HCT116 (cell line): ENCODE measurements at places on chromosomes 16 and 17.

DNA sequence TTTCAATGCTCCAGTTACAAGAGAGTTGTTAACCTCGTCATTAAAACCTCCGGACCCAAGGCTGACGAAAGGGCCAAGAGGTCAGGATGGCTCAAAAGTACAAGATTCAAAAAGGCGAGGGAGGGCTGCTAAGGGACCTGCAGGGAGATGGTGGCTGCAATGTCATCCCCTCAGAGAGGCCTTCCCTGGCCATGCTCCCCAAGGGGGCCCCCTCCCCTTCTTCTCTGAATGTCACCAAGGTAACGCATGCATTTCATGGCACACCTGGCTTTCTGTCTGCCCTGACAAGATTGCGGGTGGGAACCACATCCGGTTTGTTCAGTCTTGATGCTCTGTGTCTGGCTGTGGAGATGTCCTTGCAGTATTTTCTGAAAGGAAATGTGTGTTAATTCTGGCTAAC lies 89.9 kb downstream of the C16orf78 start:
- no peak for DNase-seq

DNA sequence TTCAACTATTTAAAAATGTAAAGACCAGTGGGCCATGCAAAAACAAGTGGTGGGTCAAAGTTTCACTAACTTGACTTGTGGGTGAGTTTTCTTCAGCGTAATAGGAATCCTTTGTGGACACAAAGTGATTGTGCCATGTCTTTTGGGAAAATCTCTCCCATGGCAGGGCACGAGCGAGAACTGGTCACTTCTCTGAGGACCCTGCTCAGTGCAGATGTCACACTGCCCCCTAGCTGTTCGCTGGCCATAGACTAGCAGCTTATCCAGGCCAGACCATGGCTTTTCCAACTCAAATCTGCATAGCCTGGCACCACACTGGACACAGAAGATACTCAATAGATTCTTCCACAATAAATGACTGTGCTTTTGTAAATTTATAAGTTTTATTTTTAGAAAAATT lies 306.0 kb upstream of the CCL2 start:
- no peak for DNase-seq

DNA sequence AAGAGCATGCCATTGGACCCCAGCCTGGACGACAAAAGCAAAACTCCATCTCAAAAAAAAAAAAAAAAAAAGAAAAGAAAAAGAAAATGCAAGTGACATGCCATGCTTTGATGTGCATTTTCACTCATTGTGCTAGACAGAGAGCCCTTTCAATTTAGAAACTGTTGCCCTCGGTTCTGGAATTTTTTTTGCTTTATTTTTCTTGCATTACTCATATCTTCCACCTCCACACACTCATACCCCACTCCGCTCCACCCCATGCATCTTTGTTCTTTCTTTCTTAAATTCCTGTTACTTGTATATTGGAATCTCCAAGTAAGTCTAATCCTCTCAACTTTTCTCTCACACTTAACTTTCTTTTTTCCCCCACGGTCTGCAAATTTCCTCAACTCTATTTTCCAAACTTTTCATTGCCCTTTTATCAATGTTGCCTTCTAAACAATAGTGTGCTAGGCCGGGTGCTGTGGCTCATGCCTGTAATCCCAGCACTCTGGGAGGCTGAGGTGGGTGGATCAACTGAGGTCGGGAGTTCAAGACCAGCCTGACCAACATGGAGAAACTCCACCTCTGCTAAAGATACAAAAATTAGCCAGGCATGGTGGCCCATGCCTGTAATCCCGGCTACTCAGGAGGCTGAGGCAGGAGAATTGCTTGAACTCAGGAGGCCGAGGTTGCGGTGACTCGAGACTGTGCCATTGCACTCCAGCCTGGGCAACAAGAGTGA lies 16.8 kb upstream of the SUZ12 start:
- DNase-seq: no peak

- DNase-seq: no peak
Measured at GRCh38 chr17:64003526-64004121, 5.5 kb downstream of the PRR29 start.

- DNase-seq: no peak
Measured at GRCh38 chr17:56593086-56593645, 333 bp upstream of the NOG start.

GRCh38 chr17:59220328-59221158 lies at the start of gene GDPD1:
Gene GDPD1 (plus strand): TSS chr17:59220511. CDS start chr17:59220610, 99 bp downstream.
- peak; percentile 89 for DNase-seq

- DNase-seq: no peak
Measured at GRCh38 chr16:85127379-85127723, 15.1 kb upstream of the CIBAR2 start.

DNA sequence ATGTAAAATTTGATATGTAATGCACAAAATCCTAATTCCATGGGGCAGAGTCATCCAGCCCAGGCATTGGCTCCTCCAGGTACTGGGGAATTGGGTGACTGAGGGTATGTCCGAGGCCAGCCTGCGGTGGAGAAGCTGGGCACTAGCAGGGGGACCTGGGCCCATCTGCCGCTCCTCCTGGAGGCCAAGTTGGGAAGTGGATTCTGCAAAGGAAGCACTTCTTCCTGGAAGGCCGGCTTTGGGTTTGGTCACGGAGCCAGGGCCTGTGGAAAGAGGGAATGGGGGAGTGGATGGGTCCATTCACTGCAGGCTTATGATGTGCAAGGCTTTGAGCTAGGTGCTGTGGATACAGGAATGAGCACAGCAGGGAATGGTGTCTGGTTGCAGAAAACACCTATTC lies 85.8 kb downstream of the GNAO1 start:
- DNase-seq: no peak

GRCh38 chr16:9007177-9007794 lies 43.6 kb upstream of the USP7 start:
- DNase-seq: no peak

GRCh38 chr17:75270966-75271232 lies at the start of gene MIF4GD:
Gene MIF4GD (minus strand): TSS chr17:75271231. CDS start chr17:75270195, 1,036 bp downstream.
- DNase-seq: no peak

DNA sequence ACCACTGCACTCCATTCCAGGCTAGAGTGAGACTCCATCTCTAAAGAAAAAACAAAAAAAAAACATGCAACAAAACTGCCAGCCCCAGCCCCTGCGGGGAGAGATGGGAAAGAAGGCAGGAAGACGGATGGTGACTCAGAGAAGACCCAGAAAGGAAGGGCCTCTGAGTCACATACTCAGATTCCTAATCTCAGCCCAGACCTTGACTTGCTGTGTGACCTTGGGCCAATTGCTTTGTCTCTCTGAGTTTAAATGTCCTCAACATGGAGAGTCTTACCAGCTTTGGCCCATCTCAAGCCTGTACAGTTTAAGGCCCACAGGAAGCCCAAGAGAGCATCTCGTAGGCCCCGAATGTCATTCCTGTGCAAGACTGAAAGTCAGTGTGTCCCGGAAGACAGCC lies 86.5 kb upstream of the LHX1 start:
- peak; percentile 39 for DNase-seq

DNA sequence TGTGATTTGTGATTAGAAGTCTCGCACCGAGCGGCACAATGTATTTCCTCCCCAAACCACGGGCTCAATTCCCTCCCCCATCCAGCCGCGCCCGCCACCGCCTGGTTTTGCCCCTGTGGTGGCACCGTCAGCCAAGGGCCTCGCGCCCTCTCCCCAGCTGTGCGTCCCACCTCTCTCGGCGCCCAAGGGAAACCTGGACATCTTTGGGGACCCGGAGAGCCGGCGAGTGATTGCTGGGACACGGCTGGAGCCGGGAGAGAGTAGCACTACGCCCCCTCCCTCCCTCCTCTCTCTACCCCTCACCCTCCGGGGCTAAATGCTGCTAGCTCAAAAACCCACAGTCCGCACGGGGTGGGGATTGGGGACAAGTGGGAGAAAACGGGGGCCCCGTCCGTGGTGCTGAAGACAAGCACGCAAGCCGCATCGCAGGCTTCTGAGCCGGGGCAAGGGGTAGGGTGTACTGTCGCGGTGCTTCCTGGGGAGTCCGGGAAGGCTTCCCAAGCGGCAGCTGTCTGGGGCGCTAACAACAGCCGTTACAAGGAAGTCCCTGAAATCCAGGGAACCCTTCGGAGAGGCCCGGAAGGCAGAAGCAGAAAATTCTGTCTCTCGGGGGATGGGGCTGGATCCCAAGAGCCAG lies 1.4 kb downstream of the CBLN1 start:
- no peak for DNase-seq

DNA sequence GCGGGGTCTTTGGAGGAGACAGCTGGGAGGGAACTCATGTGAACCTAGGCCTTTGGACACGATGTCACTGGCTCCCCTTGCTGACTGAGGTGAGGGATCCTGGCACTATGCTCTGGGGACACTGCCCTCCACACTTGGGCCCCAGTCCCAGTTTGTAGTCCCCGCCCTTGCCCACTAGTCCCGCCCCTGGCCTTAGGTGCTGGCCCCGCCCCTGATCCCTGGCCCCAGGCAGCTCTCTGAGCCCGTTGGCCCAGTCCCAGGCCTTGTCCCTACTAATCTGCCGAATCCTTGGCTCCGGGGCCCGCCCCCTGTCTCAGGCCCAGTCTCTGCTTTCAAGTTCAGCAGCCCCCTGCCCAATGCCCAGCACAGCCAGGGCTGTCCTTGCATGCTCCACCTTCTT lies 61.0 kb downstream of the SMPD3 start:
- DNase-seq: no peak

- peak; percentile 31 for DNase-seq
Measured at GRCh38 chr17:66426397-66427033, 124.1 kb downstream of the PRKCA start.

DNA sequence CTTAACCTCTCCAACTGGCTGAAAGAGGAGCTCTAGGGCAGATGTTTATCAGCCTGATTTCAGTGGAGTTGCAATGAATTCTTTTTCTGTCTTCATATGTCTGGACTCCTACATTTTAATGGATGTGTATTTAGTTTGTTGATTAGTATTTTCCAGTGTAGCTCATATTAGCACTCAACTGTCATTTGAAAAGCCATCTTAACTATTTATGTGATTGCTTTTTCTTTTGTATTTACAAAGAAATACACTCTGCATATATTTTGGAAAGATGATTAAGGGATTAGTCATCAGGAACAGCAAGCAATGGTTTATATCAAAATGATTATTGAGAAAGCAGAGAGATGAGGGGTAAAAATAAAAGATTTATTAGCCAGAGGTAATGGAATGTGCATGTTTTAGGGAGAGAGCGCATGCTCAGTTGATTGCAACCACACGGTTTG lies 71.1 kb downstream of the WWOX start:
- no peak for DNase-seq

- no peak for DNase-seq
Measured at GRCh38 chr16:81462683-81463082, 18.1 kb downstream of the CMIP start.

DNA sequence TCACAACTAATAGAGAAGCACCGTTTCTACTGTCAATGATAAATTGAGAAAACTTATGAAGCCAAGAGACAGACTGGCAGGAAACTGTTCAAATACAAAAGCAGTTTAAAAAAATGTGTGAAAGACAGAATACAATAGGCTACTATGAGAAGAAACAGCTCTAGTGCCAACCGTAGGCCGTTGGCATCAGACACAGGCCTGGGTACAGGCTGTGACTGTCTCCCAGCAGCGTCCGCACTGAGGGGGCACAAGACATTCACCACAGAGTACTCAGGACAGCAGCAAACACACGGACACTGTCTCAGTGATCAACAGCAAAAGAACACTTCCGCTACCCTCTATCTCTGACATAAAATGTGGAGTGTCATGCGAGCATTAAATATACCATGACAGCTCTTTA lies 7.8 kb upstream of the C1QBP start:
- no peak for DNase-seq

DNA sequence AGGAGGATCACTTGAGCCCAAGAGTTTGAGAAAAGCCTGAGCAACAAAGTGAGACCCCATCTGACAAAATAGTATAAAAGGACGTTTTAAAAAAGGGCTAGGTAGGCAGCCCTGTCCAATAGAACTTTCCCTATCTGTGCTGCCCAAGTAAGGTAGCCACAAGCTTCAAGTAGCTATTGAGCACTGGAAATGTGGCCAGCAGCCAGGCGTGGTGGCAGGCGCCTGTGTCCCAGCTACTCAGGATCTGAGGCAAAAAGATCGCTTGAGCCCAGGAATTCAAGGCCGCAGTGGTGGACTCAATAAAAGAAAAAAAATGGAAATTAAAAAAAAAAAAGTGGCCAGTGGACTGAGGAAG lies 1.5 kb upstream of the NQO1 start:
- no peak for DNase-seq

DNA sequence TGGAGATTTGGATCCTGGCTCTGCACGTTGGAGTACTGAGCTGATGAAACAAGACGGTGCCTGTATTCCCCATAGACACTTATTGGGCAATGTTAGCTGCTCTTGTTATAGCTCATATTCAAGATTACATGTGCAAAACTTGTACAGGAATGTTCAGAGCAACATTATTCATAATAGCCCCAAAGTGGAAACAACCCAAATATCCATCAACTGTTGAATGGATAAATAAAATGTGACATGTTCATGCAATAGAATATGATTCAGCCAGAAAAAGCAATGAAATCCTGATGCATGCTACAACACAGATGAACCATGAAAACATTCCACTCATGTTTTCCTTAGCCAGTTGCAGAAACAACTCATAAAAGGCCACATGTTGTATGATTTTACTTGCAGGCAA lies 5.7 kb upstream of the SDR42E1 start:
- no peak for DNase-seq

GRCh38 chr17:38584350-38584925 lies 21.3 kb downstream of the SRCIN1 start:
- no peak for DNase-seq

DNA sequence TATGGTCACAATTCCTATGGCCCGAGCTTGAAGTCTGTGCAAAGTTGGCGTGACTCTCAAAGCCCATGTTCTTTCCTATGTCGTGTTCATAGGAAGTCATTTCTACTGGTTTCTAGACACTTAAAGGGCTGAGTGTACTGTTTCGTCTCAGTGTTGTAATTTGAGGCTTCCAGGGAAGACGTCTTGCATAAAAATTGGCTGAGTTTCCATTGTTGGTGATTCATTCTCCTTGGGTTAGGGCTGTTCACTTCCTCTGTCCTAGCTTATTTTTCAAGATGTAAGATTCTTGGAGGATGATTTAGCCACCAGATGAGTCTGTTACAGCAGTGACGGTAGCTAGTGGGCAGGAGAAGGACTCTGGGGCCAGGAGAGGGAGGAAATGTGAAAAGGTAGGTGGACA lies 43.1 kb downstream of the PIK3R5 start:
- DNase-seq: no peak

- no peak for DNase-seq
Measured at GRCh38 chr17:48294806-48295361, 135.1 kb downstream of the SKAP1 start.

GRCh38 chr16:10682604-10683003 lies 12.1 kb downstream of the TEKT5 start:
- no peak for DNase-seq

GRCh38 chr17:50100921-50101345 lies 5.8 kb downstream of the PDK2 start:
- no peak for DNase-seq

GRCh38 chr16:11367483-11367906 lies 22.2 kb downstream of the RMI2 start:
- DNase-seq: no peak

GRCh38 chr16:57468346-57468745 lies 5.9 kb downstream of the POLR2C start:
- DNase-seq: no peak

- DNase-seq: no peak
Measured at GRCh38 chr16:66186251-66186785, 180.2 kb upstream of the CDH5 start.
